Foreskin keratinocyte (primary cell): ENCODE measurements at places on chromosomes 3 and 15. TPM values are rescaled to one million over a fixed set of nuclear protein-coding genes. Genes with fewer than 3 reads are reported as not detected.

The TJP1 gene
- 94.0 and 98.3 TPM in 2 replicates for total RNA-seq

- DNase-seq = no peak
These were observed 914.3 kb upstream of the ARPP21 start for GRCh38 chr3:34724916-34725499.

DNA sequence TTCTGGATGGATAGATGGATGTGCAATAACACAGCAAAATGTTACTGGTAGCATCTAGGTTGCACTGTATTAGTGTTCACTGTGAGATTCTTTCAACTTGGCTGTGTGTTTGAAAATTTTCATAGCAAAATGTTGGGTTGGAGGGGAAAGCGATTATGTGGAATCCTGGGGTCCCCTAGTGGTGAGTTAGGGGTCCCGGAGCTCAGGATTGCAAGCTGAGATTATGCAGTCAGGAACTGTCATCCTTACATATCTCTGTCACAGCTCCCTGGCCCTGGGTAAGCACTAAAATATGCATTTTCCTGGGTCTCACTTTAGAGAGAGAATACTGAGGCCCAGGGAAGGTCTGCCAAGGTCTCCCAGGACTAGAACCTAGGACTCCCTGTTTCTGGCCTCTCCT, 77.2 kb downstream of the CEMIP start:
- DNase-seq = no peak

GRCh38 chr3:106251160-106251892, 382.5 kb upstream of the CBLB start:
- DNase-seq = no peak
